Activated CD4-positive, alpha-beta T cell treated with anti-CD3 and anti-CD28 coated beads, Interleukin-2, amount 10 ng/mL, durations not matched to agents 24 days and 14 days (primary cell): ENCODE measurements at places on chromosomes 2 and 18. TPM values are rescaled to one million over a fixed set of nuclear protein-coding genes. Genes with fewer than 3 reads are reported as not detected.

- no peak for DNase-seq
Observed at GRCh38 chr2:239300242-239300641, 100.6 kb downstream of the HDAC4 start.

DNA sequence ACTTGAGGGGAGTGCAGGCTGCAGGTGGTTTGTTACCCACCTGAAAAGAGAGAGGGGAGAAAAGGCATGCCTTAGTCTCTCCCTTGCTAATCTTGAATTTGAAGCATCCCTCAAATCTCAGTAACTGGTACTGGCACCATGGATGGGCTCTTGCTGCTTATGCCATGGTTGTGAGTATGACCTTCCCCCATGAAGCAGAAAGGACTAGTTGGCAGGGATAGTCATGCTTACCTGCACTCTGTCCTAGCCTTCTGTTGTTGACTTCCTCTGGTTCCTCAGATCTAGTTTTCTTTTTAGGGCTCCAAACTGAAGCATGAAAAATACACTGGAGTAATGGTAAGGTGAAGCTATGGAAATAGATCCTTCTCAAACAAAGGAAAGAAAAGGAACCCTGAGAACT lies 191.2 kb downstream of the SPAG16 start:
- DNase-seq: no peak

DNA sequence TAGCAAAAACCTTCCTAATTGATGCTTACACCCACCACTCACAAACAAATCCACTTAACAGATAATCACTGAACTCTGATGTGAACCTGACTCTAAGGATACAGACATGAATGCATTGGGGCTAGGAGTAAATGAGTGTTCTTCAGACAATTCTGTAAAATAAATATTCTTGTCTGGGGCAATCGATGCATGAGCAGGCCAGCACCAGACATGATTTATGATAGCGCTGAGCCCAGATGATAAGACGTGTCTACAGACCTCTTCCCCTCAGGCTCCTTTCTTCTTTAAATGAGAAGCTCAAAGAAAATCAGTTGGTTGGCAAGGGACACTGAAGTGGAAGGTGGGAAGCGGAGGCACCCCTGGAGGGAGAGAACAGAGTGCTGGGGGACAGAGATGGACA lies 27.3 kb upstream of the BIN1 start:
- no peak for DNase-seq

GRCh38 chr2:122300758-122301157 lies 545.3 kb downstream of the TSN start:
- DNase-seq: no peak

DNA sequence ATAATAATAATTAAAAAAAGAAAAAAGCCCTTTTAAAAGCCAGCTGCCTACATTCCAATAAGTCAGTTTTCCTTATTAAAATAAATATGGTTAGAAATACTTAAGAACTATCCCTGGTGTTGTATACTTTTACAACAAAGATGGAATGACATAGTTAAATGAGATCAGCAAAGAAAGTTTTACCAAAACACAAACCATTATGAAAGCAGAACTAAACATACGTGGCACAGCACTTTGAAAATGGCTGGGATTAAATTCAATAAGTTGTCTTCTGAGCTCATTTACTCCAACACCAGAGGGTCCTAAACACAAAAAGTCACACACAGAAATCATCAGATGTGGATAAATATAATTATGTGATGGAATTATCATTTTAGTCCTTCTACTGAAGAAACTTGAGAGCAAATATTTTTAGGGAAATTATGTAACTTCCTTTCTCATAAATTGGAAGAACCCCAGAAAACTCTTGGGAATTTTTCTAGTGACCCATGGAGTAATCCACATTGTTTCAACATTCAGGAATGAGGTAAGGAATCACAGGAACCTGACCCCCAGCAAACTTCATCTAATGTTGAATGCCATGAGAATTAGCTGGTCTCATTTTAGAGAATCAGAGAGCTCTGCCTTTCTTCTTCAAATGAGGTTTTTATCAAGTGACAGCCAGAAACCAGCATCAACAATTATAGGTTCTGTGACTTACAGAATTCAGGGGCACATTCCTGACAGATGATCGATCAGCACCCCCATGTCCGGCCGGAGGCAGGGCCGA lies 11.5 kb upstream of the TMEM237 start:
- DNase-seq: no peak

Gene STK36
- 20.2 and 21.3 TPM in 2 replicates for total RNA-seq

Gene RPRM
- total RNA-seq: not detected in 2 replicates

Gene RAMP1
- total RNA-seq: 17.6 TPM in 2 replicates

- peak; percentile 17 for DNase-seq
Observed at GRCh38 chr2:133819906-133820305, 251.6 kb upstream of the NCKAP5 start.

Gene LBX2
- 0.36 and 0.40 TPM in 2 replicates for total RNA-seq

DNA sequence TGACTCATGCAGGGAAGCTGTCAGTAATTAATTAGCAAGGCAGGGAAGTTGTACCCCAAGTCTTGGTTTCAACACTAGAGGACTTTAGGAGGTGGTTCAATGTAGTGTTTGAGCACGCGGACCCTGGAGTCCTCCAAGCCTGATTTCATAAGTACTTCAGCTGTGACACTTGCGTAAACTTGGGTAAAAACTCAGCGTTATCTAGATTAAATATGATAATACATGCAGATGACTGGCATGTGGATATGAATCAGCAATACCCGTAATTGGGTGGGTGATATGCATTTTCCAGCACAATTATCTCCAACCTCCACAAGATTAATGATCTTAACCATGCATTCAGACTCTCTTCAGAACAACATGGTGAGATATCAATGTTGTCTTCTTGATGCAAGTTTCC lies 5.2 kb downstream of the UGT1A7 start:
- no peak for DNase-seq

DNA sequence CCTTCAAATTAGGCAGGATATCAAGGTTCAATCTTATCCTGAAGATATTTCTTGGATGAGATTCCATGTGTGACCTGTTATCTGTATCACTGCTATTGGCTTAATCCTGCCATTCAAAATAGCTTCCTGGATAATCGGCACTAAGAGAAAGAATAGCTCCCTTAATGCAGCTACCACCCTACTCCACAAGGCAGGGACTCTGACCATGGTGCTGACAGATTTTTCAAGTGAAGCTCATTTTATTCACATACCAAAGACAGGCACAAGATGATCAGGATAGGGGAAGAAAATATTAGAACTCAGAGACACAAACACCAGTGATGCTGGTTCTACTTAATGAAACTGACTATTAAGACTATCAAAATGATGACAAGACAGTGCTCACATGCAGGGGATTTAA lies 74.9 kb downstream of the ORC4 start:
- no peak for DNase-seq

Gene SERPINB7
- not detected in 2 replicates for total RNA-seq

GRCh38 chr2:74026687-74027241 lies 42.1 kb downstream of the TET3 start:
- no peak for DNase-seq

GRCh38 chr2:218086478-218086877 lies 17.4 kb downstream of the RUFY4 start:
- no peak for DNase-seq

Gene ALLC
- total RNA-seq: not detected in 2 replicates

DNA sequence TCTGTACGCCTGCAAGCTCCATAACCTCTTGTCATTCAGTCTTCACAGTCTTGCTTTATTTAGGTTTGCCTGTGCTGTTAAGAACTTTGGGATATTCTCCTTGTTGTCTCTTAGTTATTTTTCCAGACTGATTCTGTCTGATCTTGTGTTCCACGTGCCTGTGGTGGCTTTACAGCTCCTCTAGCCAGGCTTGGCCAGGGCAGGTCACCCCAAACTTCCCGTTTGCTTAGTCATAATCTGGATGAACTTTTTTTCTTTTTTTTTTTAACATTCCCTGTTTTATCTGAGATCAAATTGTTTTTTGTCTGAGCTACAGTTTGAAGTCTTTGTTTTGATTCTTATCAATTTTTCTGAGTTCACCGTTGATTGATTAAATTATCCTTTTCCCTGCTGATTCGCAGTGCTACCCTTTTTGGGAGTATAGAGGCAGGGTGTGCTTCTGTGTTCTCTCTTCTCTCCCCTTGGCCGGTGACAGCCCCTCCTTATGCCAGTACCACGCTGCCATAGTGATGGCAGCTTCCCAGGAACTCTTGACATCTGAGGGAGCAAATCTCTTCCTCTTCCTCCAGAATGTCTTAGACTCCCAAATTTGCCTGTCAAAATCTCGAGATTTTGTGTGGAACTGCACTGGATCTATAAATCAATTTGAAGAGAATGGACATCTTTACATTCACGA lies 2.5 kb downstream of the SP100 start:
- DNase-seq: peak; percentile 57

DNA sequence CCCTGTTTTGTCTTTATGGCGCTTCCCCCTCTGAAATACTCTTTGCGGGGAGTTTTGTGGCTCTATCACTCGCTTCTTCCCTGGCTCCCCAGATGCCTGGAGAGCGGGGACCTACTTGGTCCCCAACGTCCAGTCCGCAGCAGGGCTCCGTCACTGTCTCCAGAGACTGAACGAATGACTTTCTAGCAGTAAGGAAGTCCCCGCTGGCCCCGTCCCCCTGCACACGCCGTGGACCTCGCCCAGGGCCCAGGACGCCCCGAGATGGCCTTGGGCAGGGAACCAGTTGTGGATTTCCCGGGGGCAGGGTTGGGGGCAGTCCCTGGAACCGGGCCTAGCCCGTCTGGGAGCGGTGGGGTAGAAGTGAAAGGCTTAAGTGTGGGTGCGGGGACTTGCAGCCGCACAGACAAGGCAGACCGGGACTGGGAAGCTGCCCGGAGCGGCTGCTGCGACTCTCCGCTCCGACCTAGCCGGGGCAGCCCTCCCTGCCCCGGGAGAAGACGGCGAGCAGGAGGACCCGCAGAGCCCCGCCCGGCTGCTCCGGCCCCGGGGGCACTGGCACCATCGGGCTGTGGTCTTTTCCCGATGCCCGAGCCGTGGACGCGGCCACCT lies 821 bp upstream of the EPHA4 start:
- peak; percentile 79 for DNase-seq

Gene SERPINE2
- total RNA-seq: 23.2 and 23.9 TPM in 2 replicates

Gene CD207
- total RNA-seq: not detected in 2 replicates

DNA sequence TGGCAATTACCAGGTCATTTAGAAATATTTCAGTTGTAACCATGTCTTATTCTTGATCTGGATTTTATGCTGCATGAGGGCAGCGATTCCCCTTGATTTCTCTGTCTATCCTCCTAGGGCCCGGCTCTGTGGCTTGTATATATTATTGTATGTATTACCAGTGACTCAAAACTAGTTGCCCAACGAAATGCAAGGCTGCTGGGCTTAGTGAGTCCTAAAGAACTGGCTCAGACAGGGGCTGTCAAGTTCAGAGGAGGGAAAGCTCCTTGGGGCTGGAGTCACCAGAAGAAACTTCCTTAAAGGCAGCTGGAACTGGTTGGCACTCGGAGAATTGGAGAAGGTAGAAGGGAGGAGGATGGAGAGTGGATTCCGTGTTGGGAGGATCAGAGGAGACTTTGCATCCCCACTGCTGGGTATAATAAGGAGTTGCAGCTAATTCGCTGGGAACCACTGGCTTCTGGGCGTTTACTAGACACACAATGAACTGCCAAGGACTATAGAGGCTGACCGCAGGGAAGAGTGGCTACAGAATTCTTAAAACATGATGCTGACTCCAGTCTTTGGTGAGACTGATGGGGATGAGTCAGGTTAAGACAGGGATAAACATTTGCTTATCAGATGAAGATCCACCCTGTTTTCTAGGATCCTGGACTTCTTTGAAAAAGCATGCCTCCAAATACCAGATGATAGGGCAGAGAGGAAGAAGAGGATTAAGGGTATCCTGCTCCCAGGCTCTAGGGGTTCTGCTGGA lies 104.3 kb downstream of the PRKCE start:
- no peak for DNase-seq

DNA sequence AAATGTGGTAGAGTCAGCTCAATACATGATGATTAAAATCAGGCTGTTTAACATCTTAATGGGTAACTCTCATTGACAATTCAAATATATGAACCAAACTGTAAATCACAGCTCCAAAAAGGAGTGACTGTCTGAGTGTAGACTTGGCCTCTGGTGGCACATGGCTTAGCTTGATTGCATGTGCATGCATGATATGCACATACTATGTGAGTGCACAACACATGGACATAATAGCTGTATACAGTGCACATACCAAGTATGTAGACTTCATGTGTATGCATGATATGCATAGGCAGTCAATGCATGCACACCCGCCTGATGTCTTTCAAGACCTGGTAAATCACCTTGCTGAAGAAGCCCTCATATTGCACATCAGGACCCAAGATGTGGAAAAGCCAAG lies 252.0 kb upstream of the SOX11 start:
- no peak for DNase-seq
